Activated T-helper 1 cell treated with anti-CD3 and anti-CD28 coated beads, Interleukin-2, amount 50 U/mL, for 16 hours (primary cell): ENCODE measurements at places on chromosomes 3 and 15.

DNA sequence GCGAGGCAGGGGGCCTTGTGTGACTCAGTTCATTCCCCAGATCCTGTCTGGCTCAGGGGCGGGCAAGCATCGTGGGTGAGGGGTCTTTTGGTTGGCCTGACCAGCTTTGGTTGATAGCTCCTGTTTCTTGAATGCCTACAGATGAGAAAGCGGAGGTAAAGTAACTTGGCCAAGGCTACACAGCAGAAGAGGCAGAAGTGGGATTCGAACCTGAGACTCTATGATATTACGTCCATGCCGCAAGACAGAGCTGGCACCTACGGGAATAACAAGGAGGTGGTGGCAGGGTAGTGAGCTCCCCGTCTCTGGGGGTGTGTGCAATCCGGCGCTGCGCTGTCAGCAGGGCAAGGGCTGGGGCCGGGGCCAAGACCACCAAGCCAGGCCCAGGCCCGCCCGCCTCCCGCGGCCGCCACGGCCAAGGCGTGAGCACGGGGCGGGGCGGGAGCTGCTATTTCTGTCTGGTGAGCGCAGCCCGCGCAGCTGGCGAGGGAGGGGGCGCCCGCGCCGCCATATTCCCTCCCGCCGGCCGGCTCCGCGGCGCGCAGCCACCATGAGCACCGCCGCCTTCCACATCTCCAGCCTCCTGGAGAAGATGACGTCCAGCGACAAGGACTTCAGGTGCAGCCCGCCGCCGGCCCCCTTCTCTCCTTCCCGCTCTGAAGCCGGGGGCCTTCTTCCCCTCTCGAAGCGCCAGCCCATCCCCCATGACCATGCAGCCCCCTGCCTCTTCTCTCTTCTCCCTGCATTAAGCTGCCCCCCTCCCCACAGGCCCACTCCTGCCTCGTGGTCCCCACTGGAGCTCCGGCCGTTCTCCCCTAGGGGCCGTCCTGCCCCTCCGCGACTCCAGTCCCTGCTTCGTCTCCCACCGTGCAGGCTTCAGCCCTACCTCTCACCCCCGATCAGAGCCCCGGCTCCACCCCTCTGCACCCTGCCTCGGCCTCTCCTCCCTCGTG, at the start of gene CAND2:
Gene CAND2, plus strand, starts transcription at position 510 of the 953 bp plus-strand sequence. Its CDS starts 41 bp downstream, at position 551.
- DNase-seq: no peak

GRCh38 chr3:183502237-183503181, 53.0 kb downstream of the KLHL6 start:
- no peak for DNase-seq

GRCh38 chr3:188617270-188617669, 463.3 kb downstream of the LPP start:
- no peak for DNase-seq

- peak; percentile 23 for DNase-seq
Observed at GRCh38 chr3:43181202-43181821, 75.4 kb upstream of the POMGNT2 start.

DNA sequence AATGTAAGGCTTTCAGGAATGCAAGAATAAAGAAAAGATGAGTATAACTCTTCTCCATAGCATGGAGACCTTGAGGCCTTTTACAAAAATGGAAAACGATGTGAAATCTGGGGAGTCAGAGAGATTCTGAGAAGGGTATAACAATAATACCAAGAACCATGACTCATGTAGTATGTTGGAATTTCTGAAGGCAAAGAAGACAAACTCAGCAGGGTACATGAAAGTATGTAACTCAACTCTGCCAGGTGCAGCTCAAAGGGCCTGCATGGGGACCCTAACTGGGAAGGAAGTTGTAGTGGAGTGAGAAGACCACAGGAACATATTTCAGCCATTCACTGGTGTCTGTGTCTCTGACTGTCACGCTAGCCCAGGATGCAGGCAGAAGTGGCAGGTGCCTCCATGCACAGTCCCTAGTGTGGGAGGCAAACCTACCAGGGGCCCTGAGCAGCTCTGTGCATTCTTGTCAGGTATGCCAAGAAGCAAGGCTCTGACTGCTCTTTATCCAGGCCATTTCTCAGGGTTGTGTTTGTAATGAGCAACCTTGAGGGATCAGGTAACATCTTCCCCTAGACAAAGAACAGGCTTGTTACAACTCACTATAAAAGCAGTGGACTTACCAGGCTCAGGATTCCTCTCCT, 57.2 kb downstream of the GPR156 start:
- no peak for DNase-seq

DNA sequence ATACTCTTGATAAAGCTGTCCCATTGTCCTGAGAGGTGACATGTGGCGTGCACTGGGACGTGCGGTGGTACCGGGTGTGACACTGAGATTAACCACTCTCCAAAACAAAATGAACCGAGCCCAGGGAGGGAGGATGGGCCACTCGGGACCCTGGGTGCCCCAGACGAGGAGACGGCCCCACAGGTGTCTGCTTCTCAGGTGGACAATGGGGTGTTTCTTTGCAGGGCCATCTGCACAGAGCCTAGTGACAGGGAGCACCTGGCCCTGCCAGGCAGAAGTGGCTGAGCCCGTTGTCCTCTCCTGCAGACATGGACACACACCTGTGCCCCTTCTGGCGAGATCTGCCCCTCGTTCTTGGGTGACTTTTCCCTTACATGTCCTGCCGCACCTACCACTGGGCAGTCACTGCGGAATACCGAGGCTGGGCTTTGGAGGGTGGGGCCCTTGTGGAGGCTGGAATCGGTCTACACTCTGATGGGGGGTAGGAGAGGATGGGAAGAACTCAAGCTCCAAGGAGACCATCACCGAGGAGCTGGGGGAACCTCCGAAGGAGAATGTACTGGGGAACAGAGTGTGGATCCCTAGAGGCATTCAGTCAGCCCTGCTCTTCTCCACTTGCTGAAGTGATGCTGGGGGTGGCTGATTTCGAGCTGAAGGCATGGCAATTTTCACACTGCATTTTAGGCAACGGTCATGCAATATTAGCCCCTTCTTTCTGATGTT, 153.5 kb downstream of the ATP10A start:
- DNase-seq: no peak

DNA sequence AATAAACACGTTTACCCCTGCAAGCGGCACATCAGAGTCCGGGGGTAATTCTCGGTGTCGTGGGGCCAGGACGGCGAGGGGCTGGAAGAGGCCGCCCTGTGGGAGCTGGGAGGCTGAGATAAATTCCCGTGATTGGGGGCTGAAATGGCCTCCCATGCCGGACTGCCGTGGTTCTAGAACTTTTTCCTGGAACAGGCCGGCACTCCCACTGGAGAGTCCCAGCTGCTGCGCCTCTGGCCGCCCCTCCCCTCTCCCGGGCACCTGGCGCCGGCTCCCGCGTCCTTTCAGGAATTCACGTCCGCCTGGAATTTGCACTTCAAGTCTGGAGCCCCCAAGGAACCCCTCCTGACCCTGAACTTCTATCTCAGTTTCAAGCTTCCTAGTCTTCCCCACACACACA, 10.8 kb upstream of the LRRC2 start:
- no peak for DNase-seq

GRCh38 chr15:32670623-32671022, 29.1 kb downstream of the SCG5 start:
- DNase-seq: no peak

- DNase-seq: no peak
Observed at GRCh38 chr3:29537889-29538609, 257.2 kb downstream of the RBMS3 start.

DNA sequence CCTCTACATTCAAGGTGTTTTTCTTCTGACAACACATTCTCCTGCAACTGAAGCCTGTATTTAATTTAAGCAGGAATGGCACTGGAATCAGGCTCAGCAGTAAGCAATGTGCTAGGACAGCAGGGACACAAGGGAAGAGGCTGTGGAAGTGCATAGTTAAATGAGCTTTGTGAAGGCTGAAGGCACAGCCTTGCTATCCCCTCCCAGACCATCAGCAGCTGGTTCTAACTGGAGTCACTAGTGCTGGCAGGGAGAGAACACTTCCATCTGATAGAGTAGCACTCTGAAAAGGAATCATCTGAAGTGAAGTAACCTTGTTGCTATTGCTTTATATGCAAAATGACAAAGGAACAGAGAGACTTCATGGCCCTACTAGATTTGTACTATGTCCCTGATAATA, 14.7 kb downstream of the UQCC5 start:
- DNase-seq: no peak

DNA sequence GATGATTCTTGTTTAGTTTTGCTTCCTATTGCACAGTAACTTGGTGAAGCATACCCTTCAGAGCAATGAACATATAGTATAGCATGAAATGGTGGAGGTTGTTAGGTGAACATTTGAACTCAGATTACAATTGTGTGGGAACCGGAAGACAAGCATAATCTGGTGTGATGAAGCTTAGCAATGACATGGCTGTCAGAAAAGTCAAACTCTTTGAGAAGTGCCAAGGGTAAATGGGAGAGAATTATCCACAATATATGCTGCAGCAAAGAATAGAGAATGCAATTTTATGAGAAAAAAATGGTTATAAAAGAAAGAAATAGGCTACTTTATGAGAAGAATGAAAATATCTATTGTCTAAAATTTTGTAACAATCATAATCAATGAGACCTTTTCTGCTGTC, 1536.7 kb downstream of the SI start:
- DNase-seq: no peak

- no peak for DNase-seq
Observed at GRCh38 chr3:109939817-109940216, 602.5 kb upstream of the DPPA4 start.

DNA sequence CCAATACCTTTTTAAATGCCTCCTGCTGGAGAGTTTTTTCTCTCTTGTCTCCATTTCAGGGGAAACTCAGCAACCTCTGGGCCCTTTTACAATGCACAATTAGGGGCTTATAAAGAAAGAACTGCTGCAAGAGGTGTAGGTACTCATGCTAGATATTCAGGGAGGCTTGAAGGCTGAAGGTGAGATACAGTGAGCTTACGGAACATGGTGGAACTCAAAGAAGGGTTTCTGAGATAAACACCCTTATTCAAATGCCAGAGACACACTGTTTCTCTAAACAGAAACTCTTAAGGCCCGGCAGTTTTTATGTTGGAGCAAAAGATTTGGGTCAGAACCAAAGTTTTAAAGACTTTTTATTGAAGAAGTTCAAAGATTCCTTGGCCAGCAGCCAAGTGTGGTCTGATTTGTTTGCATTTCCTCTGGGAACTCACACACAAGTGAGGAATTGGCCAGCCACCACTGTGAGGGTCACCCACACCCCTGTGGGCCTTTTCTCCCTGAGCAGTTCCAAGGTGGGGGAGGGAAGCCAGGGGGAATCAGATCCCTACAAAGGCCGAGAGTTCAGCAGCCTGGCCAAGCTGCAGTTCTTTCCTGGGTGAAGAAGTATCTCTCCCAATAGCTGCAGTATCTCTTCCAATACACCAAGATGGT, 47.8 kb downstream of the TNFAIP8L3 start:
- no peak for DNase-seq

- peak; percentile 12 for DNase-seq
Observed at GRCh38 chr15:101006931-101007691, 88.0 kb downstream of the LRRK1 start.

DNA sequence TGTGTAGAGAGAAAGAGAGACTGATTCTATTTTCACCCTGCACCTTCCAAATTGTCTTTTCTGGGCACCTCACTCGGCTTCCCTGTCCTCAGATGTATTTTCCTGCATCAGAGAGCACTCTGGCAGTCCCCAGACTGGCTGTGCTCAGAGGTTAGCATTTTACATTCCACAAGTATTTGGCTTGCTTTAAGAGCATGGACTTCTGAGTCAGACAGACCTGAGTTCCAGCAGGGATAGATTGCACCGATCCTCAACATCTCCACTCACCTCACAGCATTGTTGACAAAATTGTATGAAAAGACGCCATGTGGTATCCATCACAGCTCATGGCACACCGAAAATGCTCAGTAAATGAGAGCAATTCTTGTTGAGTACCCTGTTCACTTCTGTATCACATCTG, 45.6 kb downstream of the SST start:
- DNase-seq: no peak

DNA sequence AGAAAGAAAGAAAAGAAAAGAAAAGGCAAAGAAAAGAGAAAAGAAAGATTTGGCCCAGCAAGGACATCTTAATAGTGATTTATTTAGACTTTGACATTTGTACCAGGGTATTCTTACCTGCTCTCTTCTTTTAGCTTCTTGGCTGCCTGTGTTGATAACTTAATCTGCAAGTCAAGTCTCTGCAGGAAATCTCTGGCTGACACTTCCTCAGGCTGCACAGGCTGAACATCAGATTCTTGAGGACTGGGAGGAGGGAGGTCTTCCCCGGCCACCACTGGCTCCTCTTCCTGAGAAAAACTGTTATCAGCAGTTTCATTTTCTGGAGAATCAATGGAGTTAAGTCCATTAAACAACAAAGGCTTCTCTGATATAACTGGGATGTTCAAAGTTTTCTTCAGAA, 12.8 kb downstream of the LYSMD2 start:
- DNase-seq: no peak

DNA sequence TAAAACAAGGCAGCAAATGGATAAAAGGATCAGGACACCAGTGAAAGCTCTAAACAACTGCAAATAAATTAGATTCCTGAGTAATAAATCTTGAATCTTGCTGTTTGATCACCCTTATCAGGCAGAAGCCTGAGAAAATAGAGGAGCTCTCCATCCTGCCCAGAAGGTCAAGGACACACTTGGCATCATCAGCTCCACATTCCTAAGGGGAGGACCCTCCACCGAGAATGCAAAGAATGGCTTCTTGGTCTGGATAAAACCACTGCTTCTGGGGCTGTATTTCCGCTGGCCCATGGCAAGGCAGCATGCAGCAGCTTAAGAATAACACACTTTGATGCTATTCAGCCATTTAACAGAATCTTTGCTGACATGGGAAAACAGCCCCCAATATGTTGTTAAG, 108.9 kb upstream of the TSC22D2 start:
- no peak for DNase-seq

DNA sequence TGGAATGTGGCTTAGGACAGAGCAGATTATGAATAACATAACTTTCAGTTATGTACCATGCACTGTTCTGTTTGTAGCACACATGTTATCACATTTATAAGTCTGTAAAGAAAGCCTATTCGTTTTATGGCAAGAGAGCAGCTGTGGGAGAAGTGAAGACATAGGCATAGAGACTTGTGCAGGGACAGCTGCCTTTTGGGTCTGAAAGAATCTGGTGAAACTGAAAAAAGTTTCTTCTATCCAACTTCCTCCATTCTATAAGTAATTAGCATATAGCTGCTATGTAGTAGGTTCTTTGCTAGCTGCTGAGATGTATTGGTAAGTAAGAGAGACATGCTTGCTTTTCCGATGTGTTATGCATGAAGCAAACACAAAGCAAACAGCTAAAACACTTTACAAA, 1095.4 kb upstream of the CADM2 start:
- DNase-seq: no peak

DNA sequence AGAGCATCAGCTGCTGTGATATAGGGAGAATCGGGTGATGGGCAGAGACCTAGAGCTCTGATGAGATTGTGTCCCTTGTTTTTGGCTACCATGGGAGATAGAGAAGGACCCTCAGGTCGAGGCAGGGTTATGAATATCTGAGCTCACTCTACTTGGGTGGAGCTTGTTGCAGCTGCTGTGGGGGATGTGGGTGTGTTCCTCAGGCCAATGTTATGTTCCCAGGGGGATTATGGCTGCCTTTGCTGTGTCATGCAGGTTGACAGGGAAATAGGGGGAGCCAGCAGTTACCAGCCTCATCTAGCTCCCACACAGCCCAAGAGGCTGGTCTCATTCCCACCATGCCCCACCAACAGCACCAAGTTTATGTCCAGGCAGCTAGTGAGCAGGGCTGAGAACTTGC, 131.5 kb downstream of the TRIM42 start:
- no peak for DNase-seq
